Myocyte (in vitro differentiated cells): ENCODE measurements at places on chromosomes 2 and 18.

- DNase-seq, result no peak
These were observed 79.0 kb downstream of the CCDC150 start for GRCh38 chr2:196718419-196719109.

GRCh38 chr2:149715005-149715592 is 127.5 kb upstream of the MMADHC start:
- DNase-seq, result peak; percentile 90

- DNase-seq, result no peak
These were observed 565.1 kb downstream of the PIK3C3 start for GRCh38 chr18:42520138-42520537.

GRCh38 chr2:158966312-158966711 is 2.1 kb upstream of the TANC1 start:
- DNase-seq, result no peak

GRCh38 chr2:185241556-185241955 is 497.0 kb upstream of the FSIP2 start:
- DNase-seq, result no peak

- no peak for DNase-seq
These were observed 421.3 kb downstream of the ARHGAP15 start for GRCh38 chr2:143550500-143550899.

DNA sequence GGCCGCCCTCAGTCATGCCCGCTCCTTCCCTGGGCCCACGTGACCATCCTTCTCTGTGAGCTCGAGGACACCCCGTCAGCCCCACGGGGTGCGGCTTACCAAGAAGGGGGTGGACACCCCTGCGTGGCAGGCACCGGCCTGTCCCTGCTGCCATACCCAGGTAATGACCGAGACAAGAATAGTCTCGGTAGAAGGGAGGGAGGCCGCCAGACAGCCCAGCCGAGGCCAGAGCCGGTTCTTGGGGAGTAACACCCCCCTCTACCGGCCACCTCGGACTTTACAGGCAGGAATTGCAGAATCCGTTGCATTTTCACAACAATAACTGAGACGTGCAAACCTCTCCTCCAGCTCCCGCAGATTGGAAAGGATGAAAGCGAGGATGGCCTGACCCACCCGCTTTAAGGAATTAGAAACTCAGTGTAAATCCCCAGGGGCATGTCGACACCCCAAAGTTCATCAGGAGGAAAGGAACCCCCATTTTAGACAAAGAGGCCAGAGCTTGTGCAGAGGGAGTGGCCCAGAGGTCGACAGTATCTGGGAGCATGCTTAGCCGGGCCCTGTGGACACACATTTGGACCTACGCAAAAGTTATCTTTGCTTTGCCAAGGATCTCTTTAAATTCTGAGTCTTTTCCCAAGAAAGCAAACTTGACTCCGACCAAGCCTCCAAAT is 60.1 kb upstream of the GLI2 start:
- peak; percentile 47 for DNase-seq

- DNase-seq, result no peak
These were observed 6.5 kb downstream of the STARD6 start for GRCh38 chr18:54351186-54351585.

DNA sequence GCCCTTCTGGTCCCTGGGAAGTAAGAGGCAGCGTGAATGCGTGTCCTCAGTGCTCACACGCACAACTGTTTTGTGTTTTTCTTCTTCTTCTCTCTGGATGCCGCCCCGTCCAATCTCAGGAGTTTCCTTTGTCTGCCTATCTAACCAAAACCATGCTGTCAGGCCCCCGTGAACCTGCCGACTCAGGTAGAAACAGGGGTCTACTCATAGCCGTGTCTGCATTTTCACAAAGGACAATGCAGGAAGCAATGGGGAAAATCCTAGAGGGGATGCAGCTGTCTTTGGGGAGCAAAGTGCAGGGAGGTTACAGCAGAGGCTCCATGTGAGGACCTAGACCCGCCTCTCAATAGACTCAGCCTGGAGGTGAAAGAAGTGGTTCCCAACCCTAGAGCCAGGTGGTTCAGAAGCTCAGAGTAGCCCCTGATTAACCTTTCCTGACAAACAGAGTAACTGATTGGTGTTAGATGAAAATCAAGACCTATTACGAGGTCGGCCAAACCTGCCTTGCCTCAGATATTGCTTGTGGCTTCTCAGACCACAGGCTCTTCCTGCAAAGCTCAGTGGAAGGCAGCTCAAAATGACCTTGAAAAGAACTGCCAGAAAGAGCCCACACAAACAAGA is 49.3 kb downstream of the CD226 start:
- DNase-seq, result peak; percentile 52

DNA sequence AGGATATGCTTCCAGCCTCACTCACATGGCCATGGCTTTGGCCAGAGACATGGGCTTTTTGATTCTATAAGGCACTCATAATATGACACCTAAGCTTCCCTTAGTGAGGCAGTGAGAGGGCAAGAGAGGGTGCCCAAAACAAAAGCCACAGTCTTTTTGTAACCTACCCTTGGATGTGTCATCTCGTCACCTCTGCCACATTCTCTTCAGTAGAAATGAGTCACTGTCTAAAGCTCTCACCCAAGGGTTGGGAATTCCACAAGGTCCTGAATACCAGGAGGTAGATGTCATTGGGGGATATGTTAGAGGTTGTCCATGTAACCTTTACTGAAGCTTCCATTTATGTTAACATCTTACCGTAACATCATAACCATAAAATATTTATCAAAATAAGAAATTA is 108.4 kb downstream of the ALMS1 start:
- DNase-seq, result peak; percentile 51
